Left ventricle myocardium superior (tissue), 1 donor: ENCODE measurements at places on chromosomes 16 and 17.

DNA sequence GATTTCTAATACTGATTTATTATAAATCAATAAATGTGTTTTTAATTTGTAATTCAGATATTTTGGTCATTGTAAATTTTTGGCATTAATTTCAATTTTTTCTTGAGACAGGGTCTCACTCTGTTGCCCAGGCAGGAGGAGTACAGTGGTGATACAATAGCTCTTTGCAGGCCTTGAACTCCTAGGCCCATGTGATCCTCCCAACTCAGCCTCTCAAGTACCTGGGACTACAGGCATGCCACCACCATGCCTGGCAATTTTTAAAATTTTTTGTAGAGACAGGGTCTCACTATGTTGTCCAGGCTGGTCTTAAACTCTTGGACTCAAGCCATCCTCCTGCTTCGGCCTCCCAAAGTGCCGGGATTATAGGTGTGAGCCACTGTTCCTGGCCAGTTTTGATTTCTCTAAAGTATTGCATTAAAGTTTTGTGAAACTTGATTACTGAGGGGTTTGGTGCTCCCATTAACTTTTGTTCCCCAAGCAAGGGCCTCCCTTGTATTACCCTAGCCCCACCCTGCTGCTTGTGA is 5.2 kb upstream of the TFAP4 start:
- DNase-seq: no peak

DNA sequence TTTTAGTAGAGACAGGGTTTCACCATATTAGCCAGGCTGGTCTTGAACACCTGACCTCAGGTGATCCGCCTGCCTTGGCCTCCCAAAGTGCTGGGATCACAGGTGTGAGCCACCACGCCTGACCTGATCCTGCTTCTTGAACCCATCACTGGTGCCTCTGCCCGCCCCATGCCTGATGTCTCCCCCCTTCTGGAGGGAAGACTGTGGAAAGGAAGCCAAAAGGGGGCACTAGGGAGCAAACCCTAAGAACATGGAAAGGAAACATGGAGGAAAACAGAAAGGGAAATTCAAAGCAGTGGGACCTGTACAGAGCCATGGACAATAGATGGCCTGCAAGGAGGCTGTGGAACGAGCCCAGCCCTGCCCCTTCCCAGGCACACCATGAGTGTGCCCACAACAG is 31.1 kb upstream of the FASN start:
- DNase-seq: no peak

- DNase-seq: peak; percentile 67
These were observed 589 bp downstream of the XYLT2 start for GRCh38 chr17:50346313-50347116.

DNA sequence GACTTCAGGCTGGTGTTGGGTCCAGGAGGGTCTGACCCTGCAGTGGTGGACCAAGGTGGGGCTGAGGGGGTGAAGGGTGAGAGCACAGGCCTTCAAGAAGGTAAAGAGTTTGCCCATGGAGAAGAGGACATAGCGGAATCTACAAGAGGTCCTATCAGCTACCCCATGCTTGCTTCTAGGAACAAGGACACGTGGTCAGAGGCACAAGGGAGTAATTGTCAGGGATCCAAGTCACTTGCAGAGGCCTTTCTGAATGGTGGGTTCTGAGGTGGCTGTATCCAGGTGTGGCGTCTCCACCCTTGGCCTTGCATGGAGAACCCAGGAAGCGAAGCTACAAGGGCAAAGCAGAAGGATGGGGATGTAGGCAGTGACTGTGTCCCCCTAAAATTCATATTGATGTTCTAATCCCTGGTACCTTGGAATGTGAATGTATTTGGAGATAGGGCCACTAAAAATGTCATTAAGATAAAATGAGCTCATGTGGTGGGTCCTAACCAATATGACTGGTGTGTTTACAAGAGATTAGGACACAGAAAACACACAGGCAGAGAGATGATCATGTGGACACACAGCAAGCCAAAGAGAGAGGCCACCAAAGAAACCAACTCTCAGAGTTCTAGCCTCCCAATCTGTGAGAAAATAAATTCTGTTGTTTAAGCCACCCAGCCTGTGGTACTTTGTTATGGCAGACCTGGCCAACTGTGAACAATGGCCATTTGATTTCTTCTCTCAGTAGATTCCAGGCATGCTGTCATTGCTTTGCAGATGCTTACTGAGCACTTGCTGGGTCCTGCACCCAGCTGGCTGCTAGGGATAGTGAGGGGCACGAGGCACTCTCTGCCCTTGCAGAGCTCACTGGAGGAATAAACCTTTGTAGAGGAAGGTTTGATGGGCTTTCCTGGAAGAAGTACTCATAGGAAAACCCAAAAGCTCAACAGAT is 75.8 kb downstream of the UTP18 start:
- DNase-seq: no peak

DNA sequence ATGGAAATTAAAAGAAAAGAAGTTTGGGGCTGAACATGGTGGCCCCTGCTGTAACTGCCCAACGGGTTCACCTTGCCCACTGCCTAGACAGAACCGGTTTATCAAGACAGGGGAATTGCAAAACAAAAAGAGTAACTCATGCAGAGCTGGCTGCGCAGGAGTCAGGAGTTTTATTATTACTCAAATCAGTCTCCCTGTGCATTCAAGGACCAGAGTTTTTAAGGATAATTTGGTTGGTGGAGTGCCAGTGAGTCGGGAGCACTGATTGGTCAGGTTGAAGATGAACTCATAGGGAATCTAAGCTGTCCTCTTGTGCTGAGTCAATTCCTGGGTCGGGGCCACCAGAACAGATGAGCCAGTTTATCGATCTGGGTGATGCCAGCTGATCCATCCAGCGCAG is 4.4 kb upstream of the SCPEP1 start:
- DNase-seq: no peak

GRCh38 chr16:81676066-81676882 is 102.8 kb upstream of the PLCG2 start:
- DNase-seq: no peak

GRCh38 chr16:64174327-64174726 is 947.5 kb downstream of the CDH11 start:
- DNase-seq: no peak

- DNase-seq: no peak
These were observed 9.7 kb downstream of the ZNHIT3 start for GRCh38 chr17:36496018-36496789.

DNA sequence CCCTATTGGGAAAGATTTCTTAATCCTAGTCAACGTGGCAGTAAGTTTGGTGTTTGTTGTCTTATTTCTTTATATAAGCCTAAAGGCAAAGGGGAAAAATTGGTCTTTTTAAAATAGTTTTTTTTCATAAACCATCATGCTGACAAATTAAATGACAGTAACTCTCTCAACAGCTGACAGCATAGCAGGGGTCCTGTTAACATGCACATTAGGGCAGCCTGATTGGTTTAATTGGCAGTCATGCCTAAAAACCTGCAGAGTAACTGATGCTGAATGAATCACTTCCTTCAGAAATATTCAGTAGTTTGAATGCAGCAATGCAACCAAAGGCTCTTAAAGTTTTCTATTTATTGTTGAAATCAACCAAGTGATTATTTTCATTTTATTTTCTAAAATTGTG is 85.4 kb downstream of the ITFG1 start:
- no peak for DNase-seq

DNA sequence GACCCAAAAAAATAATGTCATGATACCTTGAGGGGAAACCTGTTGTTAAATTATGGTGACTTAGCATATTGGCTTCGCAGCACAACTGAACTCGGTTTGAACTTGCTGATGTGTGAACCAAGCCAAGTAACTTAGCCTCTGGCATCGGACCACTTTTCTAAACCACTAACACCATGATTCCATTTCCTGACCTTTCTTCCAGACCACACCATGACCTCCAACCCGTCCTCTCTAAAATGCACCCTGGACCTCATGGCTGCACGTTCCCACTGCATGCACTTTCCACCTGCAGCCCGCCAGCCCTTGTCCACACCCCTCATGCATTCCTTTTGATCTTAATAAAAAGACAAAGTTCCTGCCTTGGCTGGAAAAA is 29.3 kb downstream of the DYNLRB2 start:
- DNase-seq: no peak

- no peak for DNase-seq
These were observed 17.0 kb downstream of the FAM117A start for GRCh38 chr17:49746791-49747490.

DNA sequence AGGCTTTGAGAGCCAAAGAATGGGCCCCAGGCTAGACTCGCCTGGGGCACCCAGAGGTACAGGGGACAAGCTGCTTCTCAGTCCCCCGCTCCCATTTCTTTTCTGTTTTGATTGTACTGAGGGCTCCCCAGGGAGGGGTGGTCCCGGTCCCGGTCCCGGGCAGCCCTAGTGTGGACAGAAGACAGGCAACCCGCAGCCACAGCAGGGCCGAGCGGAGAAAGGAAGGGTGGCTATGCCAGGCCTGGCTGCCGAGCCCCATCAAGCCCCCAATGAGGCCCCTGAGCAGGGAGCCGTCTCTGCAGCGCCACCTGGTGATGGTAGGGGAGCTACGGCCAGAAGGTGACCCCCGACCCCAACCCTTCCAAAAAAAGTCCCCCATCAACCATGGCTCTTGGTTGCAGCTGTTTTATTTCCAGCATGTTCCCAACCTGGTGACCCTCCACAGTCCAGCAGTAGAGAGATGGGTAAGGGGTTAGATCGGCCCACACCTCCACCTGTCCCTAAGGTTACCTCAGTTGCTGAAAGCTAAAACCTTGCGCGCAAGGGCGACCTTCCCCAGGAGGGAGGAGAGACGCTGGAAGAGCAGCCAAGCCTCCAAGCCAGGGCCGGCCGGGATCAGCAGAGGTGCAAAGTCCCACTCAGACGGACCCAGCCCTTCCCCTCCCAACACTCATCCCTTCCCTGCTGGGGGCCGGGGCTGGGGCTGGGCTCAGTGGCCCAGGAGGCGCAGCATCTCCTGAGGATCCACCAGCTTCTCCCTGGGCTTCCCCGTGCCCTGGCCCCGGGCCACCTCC is 2.6 kb upstream of the GRIN2C start:
- peak; percentile 86 for DNase-seq
